ENCODE measurements at places on chromosomes 5 and 9. TPM values are rescaled to one million over a fixed set of nuclear protein-coding genes. Genes with fewer than 3 reads are reported as not detected.

GRCh38 chr5:39102684-39103155 lies 28.5 kb upstream of the RICTOR start:
- H3K4me1 ChIP-seq, result no peaks in the 10 kb centered on the region
- H3K27me3 ChIP-seq, result no peaks in the 10 kb centered on the region
- no peak overlapping the region for H3K27ac ChIP-seq
- DNase-seq, result no peak

PAEP gene
- total RNA-seq, result 0.71 TPM

- H3K27ac ChIP-seq, result no peak overlapping the region
- no peaks in the 10 kb centered on the region for H3K4me1 ChIP-seq
- no peaks in the 10 kb centered on the region for H3K27me3 ChIP-seq
- no peak for DNase-seq
- H3K4me3 ChIP-seq, result no peak overlapping the region
These were observed 11.6 kb upstream of the FAM169A start for GRCh38 chr5:74877624-74878304.

IL7R gene
- 3.6 TPM for total RNA-seq

DNA sequence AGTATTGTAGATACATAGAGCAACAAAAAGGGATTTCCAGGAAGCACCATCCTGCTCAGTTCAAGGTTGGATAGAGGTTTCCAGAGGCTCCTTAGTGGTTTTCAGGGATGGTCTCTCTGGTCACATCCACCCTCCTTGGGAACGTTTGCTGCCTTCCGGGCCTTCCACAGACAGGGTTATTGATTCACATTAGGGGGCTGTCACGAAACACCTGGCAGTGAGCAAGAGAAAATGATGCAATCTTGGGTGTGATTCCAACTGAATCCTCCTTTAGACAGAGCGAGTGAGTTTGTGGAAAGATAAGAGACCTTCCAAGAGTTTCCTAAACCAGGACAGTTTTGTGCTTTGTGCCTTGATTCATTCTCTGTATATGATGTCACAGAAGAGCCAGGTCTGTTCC lies 43.8 kb upstream of the CTSL start:
- no peak overlapping the region for H3K4me3 ChIP-seq
- no peak overlapping the region for H3K27ac ChIP-seq
- no peaks in the 10 kb centered on the region for H3K27me3 ChIP-seq
- no peaks in the 10 kb centered on the region for H3K36me3 ChIP-seq
- H3K4me1 ChIP-seq, result peaks cover 3% of the 10 kb centered on the region
- no peak for DNase-seq

PCDHGA11 gene
- total RNA-seq, result 6.6 TPM

CFAP77 gene
- 0.94 TPM for total RNA-seq

DNA sequence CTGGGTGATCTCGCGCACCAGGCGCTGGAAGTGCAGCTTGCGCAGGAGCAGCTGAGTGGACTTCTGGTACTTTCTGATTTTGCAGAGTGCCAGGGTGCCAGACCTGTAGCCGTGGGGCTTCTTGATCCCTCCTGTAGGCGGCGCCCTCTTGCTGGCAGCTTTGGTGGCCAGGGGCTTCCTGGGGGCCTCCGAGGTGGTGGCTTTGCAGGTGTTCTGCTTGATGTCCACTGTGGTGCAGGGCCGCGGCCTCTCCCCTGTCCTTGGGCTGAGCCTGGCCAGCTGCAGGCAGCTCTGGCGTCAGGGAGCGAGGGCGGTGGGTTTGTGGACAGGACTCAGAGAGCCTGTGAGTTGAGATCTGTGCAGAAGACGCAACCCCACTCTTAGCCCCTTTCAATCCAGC lies 36.1 kb downstream of the TAF11L14 start:
- H3K4me3 ChIP-seq, result no peak overlapping the region
- H3K4me1 ChIP-seq, result no peaks in the 10 kb centered on the region
- H3K36me3 ChIP-seq, result no peaks in the 10 kb centered on the region
- no peak for DNase-seq
- no peak overlapping the region for H3K27ac ChIP-seq
- no peaks in the 10 kb centered on the region for H3K27me3 ChIP-seq

DNA sequence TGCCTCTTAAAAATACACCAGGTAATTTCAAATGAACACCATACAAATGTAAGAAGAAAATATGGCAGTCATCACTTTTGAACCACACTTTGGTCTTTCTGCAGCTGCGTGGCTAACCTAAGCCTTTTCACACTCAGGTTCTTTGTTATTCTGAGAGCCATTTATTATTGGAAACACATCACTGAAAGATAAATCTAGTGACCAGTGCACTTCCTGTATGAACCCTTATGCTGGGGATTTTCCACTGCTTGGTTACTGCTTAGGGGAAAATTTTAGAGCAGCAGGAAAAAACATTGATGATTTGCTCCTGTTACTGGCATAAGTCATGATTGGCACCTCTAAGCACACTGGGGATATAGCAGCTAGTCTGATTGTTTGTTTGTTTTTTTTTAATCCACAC lies 58.6 kb upstream of the RANBP3L start:
- no peaks in the 10 kb centered on the region for H3K4me1 ChIP-seq
- no peaks in the 10 kb centered on the region for H3K27me3 ChIP-seq
- no peak overlapping the region for H3K4me3 ChIP-seq
- H3K36me3 ChIP-seq, result no peaks in the 10 kb centered on the region
- H3K27ac ChIP-seq, result no peak overlapping the region

DNA sequence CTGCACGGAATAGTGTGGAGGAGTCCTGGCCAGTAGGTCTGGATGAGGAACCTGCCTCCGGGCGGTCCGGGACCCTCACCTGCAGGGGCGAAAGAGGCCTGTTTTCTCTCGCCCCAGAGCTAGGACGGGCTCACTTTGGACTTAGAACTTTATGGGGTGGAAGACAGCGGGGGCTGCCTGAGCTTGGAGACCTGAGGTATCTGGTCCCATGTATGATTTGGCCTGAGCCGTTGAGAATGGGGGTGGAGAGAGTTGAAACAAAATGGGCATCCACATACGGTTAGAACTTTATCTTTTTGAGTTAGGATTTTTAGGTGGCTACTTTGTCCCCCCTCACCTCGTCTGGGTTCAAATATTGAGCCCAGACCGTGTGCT lies 681 bp upstream of the ETF1 start:
- no peak for DNase-seq
- no peaks in the 10 kb centered on the region for H3K27me3 ChIP-seq
- peaks cover 18% of the 10 kb centered on the region for H3K4me1 ChIP-seq

DNA sequence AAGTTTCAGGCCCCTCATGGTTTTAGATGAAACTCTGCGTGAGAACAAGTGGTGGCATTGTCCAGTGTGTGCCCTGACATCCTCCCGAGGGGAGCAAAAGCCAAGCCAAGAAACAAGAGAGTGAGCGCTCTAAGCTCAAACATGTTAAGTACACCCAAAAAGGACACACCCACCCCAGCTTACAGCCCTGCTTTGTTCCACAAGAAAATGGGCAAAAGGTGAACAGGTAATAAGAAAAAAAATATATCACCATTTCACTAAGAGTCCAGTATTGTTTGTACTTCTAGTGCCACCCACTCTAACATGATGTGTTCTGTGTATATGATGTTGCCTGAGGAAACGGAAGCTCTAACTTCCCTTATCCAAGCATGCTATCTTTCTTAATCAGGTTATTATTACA lies 278.2 kb downstream of the SLIT3 start:
- peaks cover 9% of the 10 kb centered on the region for H3K4me1 ChIP-seq
- no peak for DNase-seq
- no peaks in the 10 kb centered on the region for H3K36me3 ChIP-seq
- no peak overlapping the region for H3K27ac ChIP-seq

GRCh38 chr9:76868897-76869296 lies 37.0 kb downstream of the PRUNE2 start:
- H3K27me3 ChIP-seq, result no peaks in the 10 kb centered on the region
- H3K36me3 ChIP-seq, result no peaks in the 10 kb centered on the region
- H3K27ac ChIP-seq, result no peak overlapping the region
- H3K4me3 ChIP-seq, result no peak overlapping the region
- DNase-seq, result no peak

- peaks cover 7% of the 10 kb centered on the region for H3K4me1 ChIP-seq
- no peak overlapping the region for H3K27ac ChIP-seq
- no peak for DNase-seq
- H3K36me3 ChIP-seq, result no peaks in the 10 kb centered on the region
- H3K27me3 ChIP-seq, result no peaks in the 10 kb centered on the region
- H3K4me3 ChIP-seq, result no peak overlapping the region
These were observed 387.4 kb downstream of the ACTL7B start for GRCh38 chr9:108468364-108468763.

- no peaks in the 10 kb centered on the region for H3K4me1 ChIP-seq
- H3K36me3 ChIP-seq, result no peaks in the 10 kb centered on the region
- no peak for DNase-seq
- no peak overlapping the region for H3K27ac ChIP-seq
- H3K27me3 ChIP-seq, result no peaks in the 10 kb centered on the region
- H3K4me3 ChIP-seq, result no peak overlapping the region
These were observed 49.1 kb upstream of the VDAC1 start for GRCh38 chr5:134053840-134054338.

DNA sequence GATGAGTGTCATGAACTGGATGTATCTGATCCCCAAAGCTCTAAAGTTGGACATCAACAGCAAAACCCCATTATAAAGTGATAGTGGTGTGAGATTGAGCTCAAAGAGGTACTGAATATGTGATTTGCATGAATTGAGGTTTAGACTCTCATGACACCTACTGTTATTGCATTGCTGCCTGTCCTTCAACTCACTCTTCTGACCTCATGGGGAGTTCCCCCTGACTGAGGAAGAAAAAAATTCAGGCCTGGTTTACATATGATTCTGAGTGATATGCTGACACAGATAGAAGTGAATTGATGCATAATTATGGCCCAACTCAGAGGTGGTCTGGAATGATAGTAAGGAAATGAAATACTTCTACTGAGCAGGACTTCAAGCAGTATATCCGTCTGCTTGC lies 76.2 kb upstream of the CHD1 start:
- H3K27me3 ChIP-seq, result no peaks in the 10 kb centered on the region
- H3K36me3 ChIP-seq, result no peaks in the 10 kb centered on the region
- H3K27ac ChIP-seq, result no peak overlapping the region
- no peaks in the 10 kb centered on the region for H3K4me1 ChIP-seq

- DNase-seq, result no peak
- no peak overlapping the region for H3K4me3 ChIP-seq
- no peaks in the 10 kb centered on the region for H3K36me3 ChIP-seq
These were observed 22.5 kb downstream of the ZDHHC21 start for GRCh38 chr9:14670718-14671117.

DNA sequence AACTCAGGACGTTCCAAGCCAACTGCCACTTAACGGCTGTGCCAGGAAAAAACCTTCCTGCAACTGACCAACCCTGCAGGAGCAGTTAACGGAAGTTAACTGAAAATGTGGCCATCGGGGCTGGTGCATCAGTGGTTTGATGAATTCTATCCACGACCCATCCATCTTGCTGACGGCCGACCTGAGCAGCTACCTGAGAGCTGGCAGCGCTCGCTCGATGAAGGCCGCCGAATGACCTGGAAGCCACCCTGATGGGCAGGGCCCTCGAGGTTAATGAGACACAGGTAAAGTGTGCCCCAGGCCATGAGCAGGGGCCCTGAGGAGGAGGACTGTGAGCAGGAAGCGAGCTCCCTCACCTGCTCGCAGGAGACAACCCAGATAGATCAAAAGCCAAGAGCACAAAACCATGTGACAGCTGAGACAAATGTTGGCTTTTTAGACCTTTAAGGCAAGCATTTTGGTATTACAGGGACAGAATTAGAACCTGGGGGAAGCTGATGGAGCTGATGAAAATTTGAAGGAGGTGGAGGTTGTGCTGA lies 35.3 kb upstream of the FLT4 start:
- H3K36me3 ChIP-seq, result no peaks in the 10 kb centered on the region
- H3K4me1 ChIP-seq, result no peaks in the 10 kb centered on the region
- H3K27ac ChIP-seq, result no peak overlapping the region
- H3K4me3 ChIP-seq, result no peak overlapping the region
- H3K27me3 ChIP-seq, result no peaks in the 10 kb centered on the region

DNA sequence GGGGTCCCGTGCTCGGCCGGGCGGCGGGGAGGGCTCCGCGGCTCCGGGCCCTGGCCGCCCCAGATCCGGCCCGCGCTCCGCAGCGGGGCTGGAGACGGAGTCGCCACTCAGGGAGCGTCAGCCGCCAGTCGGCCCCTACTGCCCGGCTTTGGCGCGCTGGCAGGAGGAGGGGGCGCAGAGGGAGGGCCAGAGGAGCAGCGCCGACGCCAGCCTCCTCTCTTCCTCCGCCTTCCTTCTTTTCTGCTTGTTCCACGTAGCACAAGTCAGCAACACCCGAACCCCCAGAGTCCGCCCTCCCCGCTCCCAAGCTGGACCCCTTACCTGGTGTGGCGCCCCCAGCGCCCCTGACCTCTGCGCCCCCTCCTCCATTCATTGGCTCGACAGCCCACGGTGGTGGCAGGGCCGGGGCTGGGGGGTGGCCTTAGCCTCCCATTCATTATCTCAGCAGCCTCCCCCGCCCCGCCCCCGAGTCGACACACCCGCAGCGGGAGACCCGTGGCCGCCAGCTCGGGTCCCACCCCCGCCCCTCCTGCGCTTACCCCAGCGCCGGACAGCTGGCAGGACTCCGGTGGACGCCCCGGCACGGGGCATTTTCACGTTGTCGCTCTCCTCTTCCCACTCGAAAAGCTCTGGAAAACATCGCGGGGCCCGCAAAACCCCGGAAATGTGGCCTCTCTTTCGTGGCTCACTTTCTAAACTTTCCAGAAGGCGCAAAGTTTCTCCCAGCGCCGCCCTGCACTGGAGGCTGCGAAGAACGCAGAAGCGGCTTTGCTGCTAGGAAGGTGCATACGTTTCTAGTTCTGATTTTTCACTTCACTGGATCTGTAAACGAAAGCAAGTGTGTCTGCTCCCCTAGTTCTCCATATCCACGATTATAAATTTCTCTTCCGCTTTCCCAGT lies at the start of gene LPAR1:
Gene LPAR1, minus strand, starts transcription at position 140 of the 900 bp plus-strand sequence. CDS start 66,353 bp downstream, outside the sequence.
- no peaks in the 10 kb centered on the region for H3K36me3 ChIP-seq
- peak within 1 kb of the TSS; percentile 57 for H3K4me3 ChIP-seq
- H3K27me3 ChIP-seq, result no peaks in the 10 kb centered on the region
- peaks cover 8% of the 10 kb centered on the region for H3K4me1 ChIP-seq
- peak; percentile 73 for DNase-seq

DNA sequence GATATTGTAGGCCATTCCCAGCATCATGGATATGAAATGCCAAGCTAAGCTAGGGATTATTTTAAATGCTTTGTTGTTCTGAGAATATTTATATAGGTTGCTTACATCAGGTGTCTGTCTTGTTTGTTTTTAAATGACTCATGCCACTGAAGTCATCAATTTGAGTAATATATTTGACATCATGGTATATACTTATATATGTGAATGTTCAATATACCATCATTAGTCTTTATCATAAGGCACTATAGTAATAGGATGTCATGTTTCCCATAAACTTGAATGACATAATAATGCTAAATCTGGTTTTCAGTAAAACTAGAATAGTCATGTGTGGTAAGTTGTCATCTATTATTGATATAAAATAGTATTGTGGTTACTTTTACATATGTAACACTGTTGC lies 13.1 kb downstream of the C9orf85 start:
- no peaks in the 10 kb centered on the region for H3K27me3 ChIP-seq
- no peak for DNase-seq
- no peak overlapping the region for H3K27ac ChIP-seq
- H3K4me3 ChIP-seq, result no peak overlapping the region
- H3K4me1 ChIP-seq, result no peaks in the 10 kb centered on the region

- H3K4me1 ChIP-seq, result no peaks in the 10 kb centered on the region
- H3K36me3 ChIP-seq, result no peaks in the 10 kb centered on the region
- H3K27ac ChIP-seq, result no peak overlapping the region
These were observed 18.6 kb upstream of the SLC25A51 start for GRCh38 chr9:37922363-37923117.

Data from ovary (tissue), 10 donors.